ENCODE measurements at places on chromosomes 5 and 9.
A peak's percentile ranks its signal among the peaks of the same experiment; 100 is the strongest.

DNA sequence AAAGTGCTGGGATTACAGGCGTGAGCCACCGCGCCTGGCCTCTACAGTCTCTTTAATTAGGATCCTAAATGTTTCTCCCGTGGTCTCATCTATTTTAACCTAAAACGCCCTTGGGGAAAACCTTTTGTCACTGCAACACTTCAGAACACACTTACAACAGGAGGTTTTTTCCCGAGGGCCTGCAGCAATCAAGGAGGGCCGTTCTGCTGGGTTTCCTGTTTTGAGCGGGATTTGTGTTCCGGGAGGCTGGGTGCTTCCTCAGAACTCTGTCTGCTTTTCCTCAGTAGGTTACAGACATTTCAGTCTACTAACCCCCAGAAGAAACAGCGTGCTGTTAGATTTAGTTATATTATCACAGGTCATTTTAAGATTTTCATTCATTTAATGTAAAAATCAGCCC is 65.4 kb upstream of the IRX4 start:
- no peak for DNase-seq

DNA sequence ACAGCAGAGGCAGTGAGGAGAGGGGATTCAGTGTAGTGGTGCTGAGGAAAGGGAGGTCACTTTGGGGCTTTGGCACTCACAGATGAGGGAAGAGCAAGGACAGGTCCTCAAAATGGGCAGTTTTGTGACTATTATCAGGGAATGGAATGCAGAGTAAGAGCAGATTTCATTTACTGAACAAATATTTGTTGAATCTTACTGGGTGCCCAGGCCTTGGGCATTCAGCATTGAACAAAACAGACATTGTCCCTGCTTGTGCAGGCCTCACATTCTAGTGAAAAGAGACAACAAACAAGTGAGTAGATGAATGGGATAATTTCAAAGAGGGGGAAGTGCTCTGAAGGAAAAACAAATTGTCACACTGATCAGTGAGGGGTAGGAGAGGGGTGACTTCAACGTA is 404.1 kb downstream of the DMRT2 start:
- DNase-seq, result no peak

- DNase-seq, result no peak
Observed at GRCh38 chr5:157530226-157530972, 45.2 kb downstream of the ADAM19 start.

GRCh38 chr5:110726249-110727024 is at the start of gene TMEM232:
Gene TMEM232 (minus strand): TSS chr5:110726671. CDS start chr5:110667352, 59,319 bp downstream.
- DNase-seq, result peak; percentile 67

- no peak for DNase-seq
Observed at GRCh38 chr9:16268067-16268881, 602.2 kb downstream of the BNC2 start.

GRCh38 chr9:33144551-33144950 is 22.6 kb downstream of the B4GALT1 start:
- no peak for DNase-seq

DNA sequence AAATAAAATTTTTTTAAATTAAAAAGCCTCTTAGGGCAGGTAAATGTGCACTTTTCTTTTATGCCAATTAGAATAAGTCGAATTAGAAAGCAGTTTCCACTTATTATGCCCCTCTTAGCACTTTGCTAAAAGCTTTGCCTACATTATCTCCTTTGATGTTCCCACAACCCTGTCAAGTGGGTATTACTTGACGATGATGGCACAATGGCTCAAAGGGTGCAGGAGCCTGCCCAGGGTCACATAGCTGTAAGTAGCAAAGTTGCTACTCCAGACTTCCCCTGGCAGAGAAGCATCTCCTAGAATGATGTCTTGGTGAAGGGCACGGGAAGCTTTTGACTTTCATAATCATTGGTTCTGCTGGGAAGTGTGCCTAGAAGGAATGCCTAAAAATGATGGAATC is 18.4 kb upstream of the IQGAP2 start:
- no peak for DNase-seq
